ENCODE measurements at places on chromosomes 16 and 17.

DNA sequence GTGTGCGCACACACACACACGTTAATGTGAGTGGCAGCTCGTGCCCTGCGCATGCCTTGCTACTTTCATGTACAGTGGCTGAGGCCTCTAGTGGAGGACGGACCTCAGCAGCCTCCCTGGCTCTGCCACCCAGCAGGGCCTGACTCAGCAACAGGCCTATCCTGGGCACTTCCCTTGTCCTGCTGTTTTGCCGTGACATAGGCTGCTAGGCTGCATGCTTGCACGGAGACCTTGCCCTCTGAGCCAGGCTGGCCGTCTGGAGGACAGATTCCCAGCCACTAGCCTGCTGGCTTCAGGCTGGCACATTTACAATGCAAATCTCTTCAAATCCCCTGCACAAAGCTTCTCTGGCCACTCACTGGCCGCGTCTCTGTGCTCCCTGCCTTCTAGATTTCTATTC is 9.5 kb downstream of the RNF213 start:
- DNase-seq: no peak

- DNase-seq: no peak
These were observed 10.1 kb upstream of the CA4 start for GRCh38 chr17:60139438-60140285.

- DNase-seq: no peak
These were observed 73.6 kb downstream of the GPRC5B start for GRCh38 chr16:19810817-19811731.

DNA sequence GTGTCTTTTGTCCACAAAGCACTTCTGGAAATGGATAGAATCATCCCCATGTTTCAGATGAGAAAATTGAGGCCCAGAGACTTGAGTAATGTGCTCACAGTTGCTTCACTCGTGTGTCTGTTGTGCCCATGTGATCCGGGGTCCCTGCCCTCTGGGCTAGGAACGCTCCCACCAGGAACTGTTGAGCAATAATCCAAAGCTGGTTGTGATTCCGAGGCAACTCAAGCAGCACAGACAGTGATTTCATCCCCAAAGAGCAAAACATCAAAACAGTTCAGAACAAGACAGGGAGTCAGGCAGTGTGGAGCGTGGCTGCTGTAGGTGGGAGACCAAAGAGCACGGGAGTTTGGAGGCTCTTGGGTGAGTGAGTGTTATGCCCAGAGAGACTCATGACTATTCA is 205.0 kb upstream of the ASIC2 start:
- DNase-seq: no peak

Measured in CMK (cell line).